ENCODE measurements at places on chromosomes 1 and 21. TPM values are rescaled to one million over a fixed set of nuclear protein-coding genes. Genes with fewer than 3 reads are reported as not detected.

The AKR7A3 gene
- 1.4 TPM for polyA plus RNA-seq

The FCRL1 gene
- 0.15 TPM for polyA plus RNA-seq

DNA sequence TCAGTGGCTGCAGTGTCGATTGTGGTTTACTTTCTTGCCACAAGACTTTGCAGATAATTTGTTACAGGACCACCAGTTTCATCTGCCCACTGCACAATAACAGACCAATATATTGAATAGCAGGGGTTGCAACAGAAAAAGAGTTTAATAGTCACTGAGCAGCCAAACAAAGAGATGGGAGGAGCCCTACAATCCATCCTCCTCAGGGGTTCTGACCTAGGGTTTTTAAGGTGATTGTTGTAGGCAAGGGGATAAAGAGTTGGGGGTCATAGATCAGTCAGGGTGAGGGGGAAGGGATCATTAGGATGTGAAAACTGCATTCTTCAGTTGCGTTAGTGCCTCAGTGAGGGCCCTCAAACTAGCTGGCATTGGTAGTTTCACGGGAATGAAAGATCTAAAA lies 110.7 kb upstream of the OLFM3 start:
- no peak for DNase-seq

DNA sequence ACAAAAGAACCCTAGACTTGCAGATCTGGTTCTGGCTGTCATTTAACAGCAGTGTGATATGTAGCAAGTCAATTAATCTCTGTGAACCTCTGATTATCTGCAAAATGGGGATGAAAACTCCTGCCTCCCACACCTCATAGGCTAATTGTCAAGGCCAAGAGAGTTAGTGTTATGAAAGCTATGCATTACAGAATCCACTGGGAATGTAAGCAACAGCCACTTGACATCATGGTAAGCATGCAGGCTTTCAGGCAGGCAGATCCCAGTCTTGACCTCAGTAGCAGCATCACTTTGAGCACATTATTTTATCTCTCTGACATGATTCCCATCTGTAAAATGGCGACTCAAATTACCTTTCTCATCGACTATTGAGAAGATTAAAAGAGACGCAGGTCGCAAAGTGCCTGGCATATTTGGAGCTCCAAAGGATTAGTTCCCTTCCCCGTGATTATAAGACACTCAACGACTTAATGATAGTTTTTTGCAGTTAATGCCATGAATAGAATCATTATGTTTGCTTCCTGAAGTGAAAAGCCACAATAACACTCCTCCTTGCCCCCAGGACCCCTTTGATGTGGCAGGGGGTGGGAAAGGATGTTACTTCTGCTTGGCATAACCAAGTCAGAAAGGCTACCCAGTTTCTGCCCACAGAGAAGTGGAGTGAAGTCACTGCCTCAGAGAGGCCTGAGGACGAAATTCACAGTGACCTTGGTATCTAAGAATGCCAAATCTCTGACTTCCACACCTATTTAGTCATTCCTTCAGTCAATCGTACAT lies 273.0 kb upstream of the NFIA start:
- DNase-seq, result no peak

GRCh38 chr1:14538335-14538734 lies 60.1 kb upstream of the KAZN start:
- DNase-seq, result no peak

GRCh38 chr21:44618504-44618903 lies 6.6 kb downstream of the KRTAP10-8 start:
- no peak for DNase-seq

Measured in renal pelvis (tissue), 12 donors.